ENCODE measurements at places on chromosomes 7 and 10. TPM values are rescaled to one million over a fixed set of nuclear protein-coding genes. Genes with fewer than 3 reads are reported as not detected.

DNA sequence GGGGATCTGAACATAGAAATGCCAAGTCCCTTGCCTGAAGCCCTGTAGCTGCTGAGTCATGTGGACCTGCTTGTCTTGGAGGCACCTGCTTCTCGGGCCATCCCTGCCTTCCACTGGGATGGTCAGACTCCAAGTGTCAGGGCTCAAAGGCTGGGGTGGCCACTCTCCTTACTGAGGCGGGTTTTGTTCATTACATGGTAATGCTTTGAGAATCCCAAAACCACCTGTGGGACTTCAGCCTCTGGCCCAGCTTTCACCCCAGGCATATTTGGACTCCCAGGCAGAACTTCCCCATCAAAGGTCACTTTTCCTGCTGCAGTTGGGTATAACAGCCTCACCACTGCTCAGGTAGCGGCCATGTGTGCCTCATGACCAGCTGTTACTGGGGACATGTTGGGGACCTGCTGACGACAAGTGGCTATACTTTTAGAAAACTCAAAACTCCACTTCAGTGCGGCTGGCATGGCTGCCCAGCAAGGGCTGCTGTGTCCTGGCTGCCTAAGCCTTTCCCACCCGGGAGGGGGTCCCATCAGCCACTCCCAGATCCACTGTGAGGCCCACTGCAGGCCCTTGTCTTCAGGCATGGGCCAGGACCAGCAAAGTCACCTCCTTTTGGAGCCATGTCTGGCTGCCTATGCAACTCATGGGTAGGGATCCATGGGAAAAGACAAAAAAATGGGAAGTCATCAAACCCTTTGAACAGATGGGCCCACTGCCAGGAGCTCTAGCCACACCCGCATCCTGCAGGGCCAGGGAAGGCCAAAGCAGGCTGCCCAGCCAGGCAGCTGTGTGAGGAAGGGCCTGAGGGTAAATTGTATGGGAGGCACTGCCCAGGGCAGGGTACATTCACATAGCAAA is 96.7 kb downstream of the ARHGAP22 start:
- H3K27me3 ChIP-seq, result peaks cover 6% of the 10 kb centered on the region
- no peaks in the 10 kb centered on the region for H3K4me1 ChIP-seq
- no peak overlapping the region for H3K27ac ChIP-seq
- H3K4me3 ChIP-seq, result no peak overlapping the region

DNA sequence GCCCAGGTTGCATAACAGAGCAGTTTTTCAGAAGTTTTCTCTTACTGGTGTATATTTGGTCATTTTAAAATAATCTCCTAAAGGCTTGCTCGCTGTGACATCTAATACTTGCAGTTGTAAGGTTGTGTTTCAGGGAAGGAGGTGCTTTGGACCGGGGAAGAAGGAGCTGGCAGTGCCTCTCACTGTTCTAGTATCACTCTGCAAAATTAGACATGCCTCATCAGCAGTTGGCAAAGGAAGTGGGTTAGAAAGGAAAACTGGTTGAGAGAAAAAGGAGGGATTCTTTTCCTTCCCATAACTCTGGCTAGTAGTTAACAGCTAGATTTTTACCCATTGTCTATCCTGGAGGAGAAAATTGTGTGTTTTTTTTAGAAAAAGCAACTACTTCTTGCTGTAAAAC is 34.8 kb downstream of the CUL1 start:
- peaks cover 56% of the 10 kb centered on the region for H3K36me3 ChIP-seq
- H3K4me1 ChIP-seq, result peaks cover 19% of the 10 kb centered on the region
- H3K27ac ChIP-seq, result peak overlapping the region; percentile 9
- DNase-seq, result no peak

GRCh38 chr10:101161494-101162299 is 30.6 kb downstream of the TLX1 start:
- H3K4me3 ChIP-seq, result no peak overlapping the region
- H3K4me1 ChIP-seq, result peaks cover 15% of the 10 kb centered on the region
- no peak overlapping the region for H3K27ac ChIP-seq
- DNase-seq, result peak; percentile 70
- no peaks in the 10 kb centered on the region for H3K36me3 ChIP-seq
- H3K27me3 ChIP-seq, result peaks cover 67% of the 10 kb centered on the region

DNA sequence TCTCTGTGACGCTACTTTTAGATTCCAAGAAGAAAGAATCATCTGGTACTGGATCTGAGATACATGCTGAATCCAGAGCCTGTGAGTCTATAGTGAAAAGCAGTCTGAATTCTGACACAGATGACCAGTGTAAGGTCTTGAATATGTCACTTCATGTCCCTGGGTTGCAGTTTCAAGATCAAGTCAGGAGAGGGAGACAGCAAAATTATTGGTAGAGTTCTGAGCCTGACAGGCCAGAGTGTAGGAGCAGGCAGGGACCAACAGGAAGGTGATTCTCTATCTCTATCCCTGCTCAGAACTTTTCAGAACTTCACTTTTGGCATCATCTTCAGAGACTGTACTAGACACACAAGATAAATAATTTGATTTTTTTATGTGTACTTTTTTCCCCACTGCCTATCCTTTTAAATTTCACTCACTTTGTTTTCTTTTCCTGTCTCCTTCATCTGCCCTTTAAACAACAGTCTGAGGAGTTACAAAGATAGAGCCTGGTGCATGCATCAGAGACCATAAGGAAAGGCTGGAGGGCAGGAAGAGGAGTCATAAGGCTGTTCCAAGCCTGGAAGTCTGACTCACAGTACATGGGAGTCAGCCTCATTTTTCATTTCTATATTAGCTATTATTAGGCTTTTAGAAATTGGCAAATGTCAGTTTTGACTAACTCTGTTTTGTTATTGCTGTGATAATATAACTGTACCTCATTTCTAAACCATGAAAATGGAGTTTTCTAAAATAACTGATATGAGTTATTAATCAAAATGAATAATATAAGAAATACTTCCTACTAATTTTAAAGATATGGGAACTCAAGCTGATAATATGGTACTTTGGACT is 120.2 kb upstream of the TMEM229A start:
- H3K27ac ChIP-seq, result no peak overlapping the region
- no peaks in the 10 kb centered on the region for H3K4me1 ChIP-seq
- no peak overlapping the region for H3K4me3 ChIP-seq
- H3K27me3 ChIP-seq, result no peaks in the 10 kb centered on the region

- H3K4me3 ChIP-seq, result no peak overlapping the region
- DNase-seq, result no peak
- H3K27ac ChIP-seq, result no peak overlapping the region
- H3K4me1 ChIP-seq, result peaks cover 4% of the 10 kb centered on the region
Observed at GRCh38 chr7:39360038-39360437, 206.2 kb upstream of the YAE1 start.

DNA sequence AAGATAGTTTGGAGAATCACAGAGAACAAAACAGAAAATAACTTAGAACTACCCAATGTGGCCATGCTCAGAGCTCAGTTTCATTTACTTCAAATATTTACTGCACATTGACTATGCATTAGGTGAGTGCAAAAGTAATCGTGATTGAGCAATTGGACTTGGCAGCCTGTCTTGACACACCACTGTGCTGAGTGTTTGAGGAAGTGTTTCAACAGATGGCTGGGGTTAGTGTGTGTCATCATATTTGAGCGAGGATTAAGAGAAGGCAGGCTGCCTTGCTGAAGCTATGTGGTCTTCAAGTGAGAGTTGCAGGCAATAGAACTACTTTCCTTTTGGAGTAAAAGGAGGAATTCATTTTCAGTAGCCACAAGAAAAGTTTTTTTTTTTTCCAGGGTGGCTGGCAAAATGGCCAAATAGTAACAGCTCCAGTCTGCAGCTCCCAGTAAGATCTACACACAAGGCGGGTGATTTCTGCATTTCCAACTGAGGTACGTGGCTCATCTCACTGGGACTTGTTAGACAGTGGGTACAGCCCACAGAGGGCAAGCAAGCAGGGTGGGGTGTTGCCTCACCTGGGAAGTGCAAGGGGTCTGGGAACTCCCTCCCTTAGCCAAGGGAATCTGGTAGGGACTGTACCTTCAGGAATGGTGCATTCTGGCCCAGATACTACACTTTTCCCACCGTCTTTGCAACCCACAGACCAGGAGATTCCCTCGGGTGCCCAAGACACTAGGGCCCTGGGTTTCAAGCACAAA is 37.6 kb downstream of the AKR1C4 start:
- H3K27me3 ChIP-seq, result no peaks in the 10 kb centered on the region

DNA sequence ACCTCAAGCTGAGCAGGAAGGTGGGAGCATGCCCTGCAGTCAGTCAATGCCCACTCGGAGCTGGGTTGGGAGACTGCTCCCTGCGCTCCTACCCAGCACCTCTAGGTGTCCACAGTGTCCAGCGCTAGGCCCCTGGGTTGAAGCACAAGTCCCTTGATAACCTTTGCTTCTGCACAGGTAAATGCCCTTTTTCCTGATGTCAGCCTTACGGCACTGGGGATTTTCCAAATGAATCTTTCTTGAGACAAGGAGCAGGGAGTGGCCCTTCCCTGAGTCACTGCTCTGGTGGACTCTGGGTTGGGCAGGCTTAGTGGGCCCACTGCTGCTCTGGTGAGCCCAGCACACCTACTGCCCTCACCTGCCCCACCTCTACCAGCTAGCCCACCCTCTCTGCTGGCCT is 61.9 kb upstream of the OPN4 start:
- no peak for DNase-seq
- no peak overlapping the region for H3K4me3 ChIP-seq
- no peaks in the 10 kb centered on the region for H3K36me3 ChIP-seq
- H3K27ac ChIP-seq, result no peak overlapping the region
- no peaks in the 10 kb centered on the region for H3K27me3 ChIP-seq

DNA sequence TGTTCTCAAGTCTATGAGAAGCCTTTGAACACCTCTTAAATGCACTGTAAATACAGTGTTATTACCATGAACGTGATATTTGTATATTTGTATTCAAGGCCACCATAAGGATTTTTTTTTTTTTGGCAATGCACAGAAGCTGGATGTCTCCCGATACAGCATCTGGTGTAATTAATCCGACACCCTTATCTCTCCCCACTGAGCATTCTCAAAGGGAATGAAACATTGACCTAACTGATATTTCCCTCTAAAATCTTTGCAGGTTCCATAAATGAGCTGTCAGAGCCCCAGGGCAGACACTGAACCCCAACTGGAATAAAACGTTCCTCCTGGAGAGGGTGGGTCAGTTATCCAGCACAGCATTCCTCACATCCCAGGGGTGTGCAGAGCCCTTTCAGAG is 316.6 kb downstream of the PAXIP1 start:
- no peaks in the 10 kb centered on the region for H3K4me1 ChIP-seq
- H3K4me3 ChIP-seq, result no peak overlapping the region
- H3K27ac ChIP-seq, result no peak overlapping the region
- no peaks in the 10 kb centered on the region for H3K27me3 ChIP-seq
- no peaks in the 10 kb centered on the region for H3K36me3 ChIP-seq

DNA sequence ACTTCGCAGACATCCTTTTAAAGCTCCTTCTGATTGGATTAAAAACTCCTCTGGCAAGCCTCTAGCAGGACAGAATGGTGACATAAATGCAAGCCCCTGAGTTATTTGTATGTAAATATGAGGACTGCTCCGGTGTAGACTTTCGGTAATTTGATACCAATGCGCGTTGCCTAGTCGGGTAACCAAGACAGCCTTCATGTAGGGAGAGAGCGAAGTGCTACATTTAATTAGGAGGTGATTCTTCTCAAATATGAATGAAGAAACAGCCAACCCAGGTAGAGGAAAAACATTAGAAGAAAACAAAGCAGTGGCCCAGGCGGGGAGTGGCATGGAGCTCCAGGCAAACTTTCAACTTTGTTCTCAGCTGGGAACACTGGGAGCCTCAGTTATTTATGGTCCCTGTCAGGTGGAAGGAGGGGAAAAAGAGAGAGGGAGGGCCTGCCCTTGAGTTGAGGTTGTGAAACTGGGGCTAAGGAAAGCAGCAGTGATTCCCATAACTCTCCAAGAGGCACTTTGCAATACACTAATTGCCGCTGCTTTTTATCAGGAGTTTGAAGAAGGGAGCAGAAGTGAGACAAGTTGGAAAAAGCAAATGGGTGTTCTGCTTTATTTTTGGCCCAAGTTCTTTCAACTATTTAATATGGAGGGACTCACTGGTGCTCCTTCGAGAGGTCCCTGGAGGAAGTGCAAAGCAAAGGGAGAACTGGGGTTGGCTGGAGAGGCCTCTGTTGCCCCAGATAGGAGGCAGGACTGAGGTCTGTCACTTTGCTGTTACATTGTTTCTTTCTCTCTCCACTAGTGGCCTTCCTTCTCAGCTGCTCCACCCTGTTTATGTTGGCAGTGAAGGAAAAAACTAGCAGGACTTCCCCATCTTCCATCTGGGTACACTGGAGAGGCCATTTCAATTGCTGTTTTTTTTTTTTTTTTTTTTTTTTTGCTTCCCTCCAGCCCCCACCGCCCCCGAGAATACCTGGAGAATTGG is 234.6 kb upstream of the CCDC6 start:
- H3K4me3 ChIP-seq, result no peak overlapping the region
- H3K36me3 ChIP-seq, result no peaks in the 10 kb centered on the region
- H3K27me3 ChIP-seq, result no peaks in the 10 kb centered on the region
- DNase-seq, result no peak
- no peak overlapping the region for H3K27ac ChIP-seq

- H3K27me3 ChIP-seq, result no peaks in the 10 kb centered on the region
- no peak for DNase-seq
- H3K36me3 ChIP-seq, result peaks cover 3% of the 10 kb centered on the region
- no peaks in the 10 kb centered on the region for H3K4me1 ChIP-seq
Observed at GRCh38 chr10:99945263-99945662, 64.5 kb downstream of the DNMBP start.

- H3K27me3 ChIP-seq, result no peaks in the 10 kb centered on the region
- DNase-seq, result no peak
- H3K36me3 ChIP-seq, result no peaks in the 10 kb centered on the region
- no peaks in the 10 kb centered on the region for H3K4me1 ChIP-seq
Observed at GRCh38 chr7:16430133-16430532, 8.8 kb upstream of the CRPPA start.

GRCh38 chr10:27188259-27188658 is 33.1 kb downstream of the MASTL start:
- DNase-seq, result no peak
- no peak overlapping the region for H3K27ac ChIP-seq
- H3K4me3 ChIP-seq, result no peak overlapping the region
- H3K4me1 ChIP-seq, result no peaks in the 10 kb centered on the region
- H3K27me3 ChIP-seq, result no peaks in the 10 kb centered on the region
- H3K36me3 ChIP-seq, result peaks cover 40% of the 10 kb centered on the region

Gene VPS37D
- 0.33 TPM for total RNA-seq

Gene CALN1
- not detected for total RNA-seq

Gene CNTNAP2
- total RNA-seq, result not detected

Gene NKX1-2
- not detected for total RNA-seq

Gene GPR146
- total RNA-seq, result 10.1 TPM
